ENCODE measurements at places on chromosomes 5 and 9.
A peak's percentile ranks its signal among the peaks of the same experiment; 100 is the strongest.

- no peak for DNase-seq
These were observed 24.6 kb upstream of the PANK3 start for GRCh38 chr5:168603746-168604145.

DNA sequence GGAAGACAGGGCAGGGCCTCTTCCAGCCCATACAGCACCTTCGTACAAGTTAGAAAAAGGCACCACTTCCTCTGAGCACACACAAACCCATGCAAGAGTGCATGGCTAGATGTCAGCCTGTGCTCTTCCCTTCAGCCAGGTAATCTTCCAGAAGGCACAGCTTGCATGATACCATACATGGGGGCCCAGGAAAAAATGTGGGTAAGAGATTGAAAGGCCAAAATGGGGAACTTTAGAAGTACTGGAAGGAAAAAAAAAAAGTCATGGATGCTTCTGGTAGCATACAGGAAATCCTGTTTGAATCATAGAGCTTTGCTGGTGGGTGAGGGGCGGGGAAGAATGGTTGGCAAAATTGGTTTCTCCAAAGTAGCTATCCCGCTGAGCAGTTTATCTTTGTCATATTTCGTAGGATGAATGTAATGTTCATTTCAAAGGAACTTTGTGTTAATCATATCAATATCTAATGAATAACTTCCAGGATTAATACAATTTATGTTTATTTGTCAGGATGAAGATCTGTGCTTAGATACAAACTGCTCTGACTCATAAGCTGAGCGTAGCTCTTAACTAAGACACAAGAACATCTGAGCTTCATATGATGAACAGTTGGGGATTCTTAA is 78.2 kb upstream of the MAP3K1 start:
- no peak for DNase-seq

DNA sequence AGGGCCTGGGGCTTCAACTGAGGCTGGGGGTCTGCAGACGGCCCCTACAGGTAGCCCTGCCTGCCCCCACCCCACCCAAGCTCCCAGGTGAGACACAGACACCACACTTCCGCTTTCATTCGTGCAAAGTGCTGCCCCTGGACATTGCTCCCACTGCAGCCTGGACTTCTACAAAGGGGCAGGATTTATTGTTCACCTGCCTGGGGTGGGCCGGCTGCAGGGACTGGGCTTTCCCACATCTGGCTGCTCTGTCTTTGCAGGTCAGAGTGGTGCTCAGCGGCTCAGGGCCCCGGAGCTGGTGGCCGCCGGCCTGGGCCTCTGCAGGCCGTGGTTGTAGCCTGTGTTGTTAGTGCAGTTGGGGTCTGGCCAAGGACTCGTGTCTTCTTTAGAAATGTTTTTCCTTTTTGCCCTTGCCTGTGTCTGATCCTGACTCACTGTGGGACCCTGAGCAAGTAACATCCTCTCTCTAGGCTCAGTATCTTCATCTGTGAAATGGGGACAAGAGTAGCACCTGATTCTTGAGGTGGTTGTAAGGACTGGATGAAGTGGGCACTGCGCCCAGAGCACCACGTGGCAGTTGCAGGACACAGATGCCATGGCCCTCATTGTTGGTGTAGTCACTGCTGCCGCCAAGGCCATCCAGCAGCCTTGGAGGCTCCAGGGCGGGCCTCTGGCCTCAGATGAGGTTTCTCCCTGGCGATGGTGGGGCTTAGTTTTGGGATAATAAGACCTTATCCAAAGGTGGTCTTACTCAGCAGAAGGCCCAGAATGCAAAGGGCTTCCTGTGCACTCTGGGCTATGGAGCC is 143.9 kb downstream of the CACNA1B start:
- peak; percentile 80 for DNase-seq

DNA sequence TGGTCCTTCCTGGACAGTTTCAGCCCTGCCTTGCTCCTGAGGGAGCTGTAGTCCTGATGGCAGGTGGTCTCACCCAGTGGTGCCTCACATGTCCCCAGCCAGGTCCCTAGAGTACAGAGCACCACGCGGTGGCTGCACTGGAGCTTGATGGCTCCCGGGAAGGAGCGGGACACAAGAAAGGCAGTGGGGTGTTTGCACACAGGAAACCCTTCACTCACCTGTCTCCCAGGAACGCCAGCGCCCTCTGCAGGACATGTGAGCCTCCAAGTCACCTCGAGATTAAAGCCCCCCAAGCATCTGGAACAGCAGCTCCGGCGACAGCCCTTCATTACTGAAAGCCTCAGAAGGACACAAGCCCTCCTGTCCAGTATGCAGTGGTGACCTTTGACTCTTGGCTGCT is 19.9 kb upstream of the TMEM250 start:
- no peak for DNase-seq

DNA sequence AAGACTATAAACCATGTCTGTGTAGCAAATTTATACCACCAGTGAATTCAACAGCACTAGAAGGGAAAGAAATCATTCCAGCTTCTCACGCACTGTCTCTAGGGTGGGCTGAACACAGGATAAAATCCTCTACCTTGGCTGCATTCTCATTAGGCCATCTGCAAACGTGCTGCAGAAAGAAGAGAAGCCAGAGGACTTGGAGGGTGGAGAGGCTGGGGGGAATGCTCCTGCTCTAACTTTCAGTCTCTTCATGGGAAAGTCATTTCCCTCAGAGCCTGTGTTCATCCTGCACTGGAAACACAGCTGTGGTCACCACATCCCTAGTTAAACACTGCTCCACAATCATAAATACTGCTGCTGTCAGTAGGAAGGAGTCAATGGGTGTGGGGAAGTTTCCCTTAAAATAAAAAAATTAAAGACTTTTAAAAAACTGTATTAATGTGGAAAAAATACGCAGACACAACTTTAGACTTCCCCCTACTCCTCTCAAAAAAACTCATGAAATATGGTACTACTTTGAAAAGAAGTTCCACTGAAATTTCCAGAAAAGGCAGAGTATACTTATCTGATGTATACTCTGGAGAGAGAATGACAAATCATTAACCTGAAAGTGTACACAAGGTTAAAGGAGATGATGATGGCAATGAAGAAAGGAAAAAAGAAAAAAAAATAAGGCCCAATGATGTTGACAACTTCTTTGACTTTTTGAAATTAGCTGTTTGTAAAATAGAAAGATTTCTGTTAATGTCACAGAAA is 46.8 kb downstream of the LHFPL2 start:
- no peak for DNase-seq

- no peak for DNase-seq
These were observed 572.8 kb downstream of the CCDC171 start for GRCh38 chr9:16125629-16126028.

GRCh38 chr9:119771341-119771740 is 402.1 kb upstream of the BRINP1 start:
- DNase-seq = no peak

GRCh38 chr9:135888766-135889394 is 18.5 kb downstream of the CAMSAP1 start:
- DNase-seq = no peak

DNA sequence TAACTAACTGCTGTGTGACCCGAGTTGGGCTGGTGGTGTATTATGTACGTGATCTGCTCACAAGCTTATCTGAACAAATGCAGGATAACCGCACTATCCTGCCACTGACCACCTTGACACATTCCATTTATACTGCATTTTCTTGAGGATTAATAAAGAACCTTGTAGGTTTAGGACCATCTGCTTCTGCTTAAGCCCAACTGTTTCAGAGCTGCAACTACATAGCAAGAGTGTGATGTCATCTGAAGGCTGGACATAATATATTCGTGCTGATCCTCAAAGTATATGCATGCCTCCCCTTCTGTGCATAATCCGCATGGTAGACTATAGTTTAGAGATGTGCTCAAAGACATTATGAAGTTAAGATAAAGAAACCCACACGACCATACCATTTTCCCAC is 435.9 kb downstream of the BNC2 start:
- no peak for DNase-seq

DNA sequence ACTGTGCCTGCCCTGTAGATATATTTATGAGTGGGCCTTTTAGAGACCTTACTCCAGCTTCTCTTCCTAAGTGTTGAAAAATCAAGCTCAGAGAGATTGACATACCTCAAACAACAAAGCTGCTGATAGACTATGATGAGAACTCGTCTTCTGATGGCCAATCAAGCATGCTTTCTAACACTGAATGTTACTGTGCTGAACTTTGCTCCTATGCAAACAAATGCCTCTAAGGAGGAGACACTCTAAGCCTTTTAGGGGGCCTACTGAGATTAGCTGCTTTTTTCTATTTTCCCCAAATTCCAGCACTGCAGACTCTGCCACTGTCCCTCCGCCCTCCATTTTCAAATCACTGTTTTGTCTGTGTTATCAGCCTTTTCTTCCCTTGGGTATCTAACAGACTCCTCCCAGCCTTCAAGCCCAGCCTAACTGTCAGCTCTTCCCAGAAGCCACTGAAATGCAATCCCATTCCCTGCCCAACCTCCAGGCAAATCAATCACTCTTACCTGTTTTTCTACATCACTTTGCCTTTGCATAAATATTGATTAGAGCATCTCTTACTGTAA is 39.5 kb downstream of the TXNDC8 start:
- DNase-seq = no peak

- DNase-seq = no peak
These were observed 286.6 kb upstream of the IZUMO3 start for GRCh38 chr9:24832307-24832706.

GRCh38 chr9:116668970-116669695 is 18.0 kb upstream of the TRIM32 start:
- no peak for DNase-seq

GRCh38 chr9:21160178-21160577 is 6.3 kb downstream of the IFNA21 start:
- DNase-seq = no peak

DNA sequence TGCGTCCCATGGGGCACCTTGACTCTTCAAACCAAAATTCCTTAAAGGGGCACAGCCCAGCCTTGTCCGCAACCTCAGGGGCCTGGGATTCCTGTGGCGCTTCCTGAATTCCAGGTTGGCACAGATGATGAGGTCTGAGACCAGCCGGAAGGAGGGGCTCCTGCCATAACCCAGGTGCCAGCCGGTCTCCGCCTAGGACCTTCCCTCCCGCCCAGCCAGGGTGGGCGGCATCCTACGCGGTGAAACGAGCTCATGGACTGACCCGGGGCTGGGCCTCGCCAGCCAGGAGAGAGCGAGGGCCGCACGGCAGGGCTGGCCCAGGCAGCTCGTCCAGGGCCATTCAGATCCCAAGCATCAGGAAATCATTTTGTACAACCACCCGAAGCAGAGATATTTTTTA is 23.0 kb downstream of the AMBP start:
- no peak for DNase-seq

GRCh38 chr5:38556599-38557307 is at the start of gene LIFR:
Gene LIFR, minus strand, starts transcription at chr5:38556646. Its CDS starts 25,999 bp downstream, at chr5:38530647.
- DNase-seq = peak; percentile 91

DNA sequence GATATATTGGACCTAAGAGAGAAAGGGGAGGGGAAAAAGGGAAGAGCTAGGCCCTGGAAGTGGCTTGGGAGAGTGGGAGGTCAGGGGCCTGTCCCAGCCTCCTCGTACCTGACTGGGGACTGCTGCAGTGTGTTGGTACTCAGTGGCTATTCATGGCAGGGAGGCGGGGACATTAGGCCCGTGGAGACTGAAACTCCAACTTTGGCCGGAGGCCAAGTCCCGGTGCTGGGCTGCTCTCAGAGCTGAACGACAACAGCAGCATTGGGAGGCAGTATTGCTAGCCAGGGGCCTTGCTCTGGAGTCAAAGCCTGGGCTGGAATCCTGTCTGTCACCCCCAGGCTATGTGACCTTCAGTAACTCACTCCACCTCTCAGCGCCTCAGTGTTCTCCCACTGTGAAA is 37.8 kb downstream of the NEURL1B start:
- DNase-seq = no peak

DNA sequence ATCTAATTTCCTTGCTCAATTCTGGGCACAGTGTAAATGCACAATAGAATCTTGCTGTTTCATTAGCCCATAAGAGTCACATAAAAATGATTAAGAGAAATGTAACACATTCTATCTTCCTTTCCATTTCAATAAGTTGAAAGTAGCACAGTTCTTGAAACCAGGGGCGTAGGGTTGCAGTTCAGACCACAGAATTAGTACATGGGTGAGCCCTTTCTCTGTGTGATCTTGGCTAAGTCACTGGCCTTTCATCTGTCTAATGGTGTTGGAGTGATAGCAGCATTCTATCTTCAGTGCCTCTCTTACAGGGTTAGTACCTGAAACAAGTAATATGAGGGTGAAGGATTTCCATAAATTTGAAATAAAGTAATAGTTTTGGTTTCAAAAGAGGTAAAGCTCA is 445.3 kb upstream of the ZNF462 start:
- no peak for DNase-seq

- no peak for DNase-seq
These were observed 144.2 kb upstream of the CDH10 start for GRCh38 chr5:24788829-24789514.

- DNase-seq = no peak
These were observed 367.5 kb downstream of the DEPDC1B start for GRCh38 chr5:60332244-60333004.

DNA sequence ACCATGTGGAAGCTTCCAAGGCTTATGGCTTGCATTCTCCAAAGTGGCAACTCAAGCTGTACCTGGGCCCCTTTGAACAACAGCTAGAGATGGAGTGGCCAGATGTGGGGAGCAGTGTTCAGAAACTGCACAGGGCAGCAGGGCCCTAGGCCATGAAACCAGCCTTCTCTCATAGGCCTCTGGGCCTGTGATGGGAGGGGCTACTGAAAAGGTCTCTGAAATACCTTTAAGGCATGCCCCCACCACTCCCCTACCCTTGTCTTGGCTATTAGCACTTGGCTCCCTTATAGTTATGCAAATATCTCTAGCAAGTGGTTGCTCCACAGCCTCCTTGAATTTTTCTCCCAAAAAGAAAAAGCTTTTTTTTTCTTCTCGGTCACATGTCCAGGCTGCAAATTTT is 1014.6 kb downstream of the DTWD2 start:
- DNase-seq = no peak

GRCh38 chr5:157186309-157187045 is 5.8 kb downstream of the ITK start:
- DNase-seq = no peak

DNA sequence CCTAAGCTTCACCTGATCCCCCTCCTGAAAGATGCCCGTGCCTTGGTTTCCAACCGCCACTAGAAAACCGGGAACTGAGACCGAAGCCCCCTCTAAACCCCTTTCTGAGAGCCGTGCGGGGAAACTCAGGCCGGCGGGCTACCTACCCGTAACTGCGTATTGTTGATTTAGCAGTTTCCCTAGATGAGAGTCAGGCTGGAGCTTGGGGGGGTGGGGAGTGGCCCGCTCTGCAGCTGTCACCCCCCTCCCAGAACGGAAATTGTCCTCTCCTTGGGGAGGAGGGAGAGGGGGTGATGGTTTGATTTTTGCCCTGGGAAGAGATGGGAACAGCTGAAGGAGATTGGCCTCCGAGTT is 2.5 kb downstream of the CXXC5 start:
- DNase-seq = no peak

DNA sequence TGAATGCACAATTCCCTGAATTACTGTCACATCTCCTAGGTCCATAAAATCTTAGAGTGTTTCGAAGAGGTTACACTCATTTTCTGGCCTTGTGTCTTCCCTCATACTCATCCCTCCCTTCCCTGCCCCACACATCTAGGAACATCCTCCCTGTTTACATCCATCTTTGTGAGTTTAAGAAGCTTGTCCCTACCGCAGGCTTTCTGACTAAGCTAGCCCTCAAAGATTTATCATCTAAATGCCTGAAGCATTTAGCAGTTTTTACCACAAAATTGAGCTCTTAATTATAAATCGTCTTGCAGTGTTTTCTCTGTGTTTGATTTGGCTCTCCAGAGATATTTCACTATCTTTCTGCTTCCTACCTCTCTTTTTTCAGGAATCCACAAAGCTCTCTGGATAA is 374.8 kb downstream of the KIAA0825 start:
- no peak for DNase-seq
